Chondrocyte (in vitro differentiated cells): ENCODE measurements at places on chromosomes 12 and 14. TPM values are rescaled to one million over a fixed set of nuclear protein-coding genes. Genes with fewer than 3 reads are reported as not detected.

DNA sequence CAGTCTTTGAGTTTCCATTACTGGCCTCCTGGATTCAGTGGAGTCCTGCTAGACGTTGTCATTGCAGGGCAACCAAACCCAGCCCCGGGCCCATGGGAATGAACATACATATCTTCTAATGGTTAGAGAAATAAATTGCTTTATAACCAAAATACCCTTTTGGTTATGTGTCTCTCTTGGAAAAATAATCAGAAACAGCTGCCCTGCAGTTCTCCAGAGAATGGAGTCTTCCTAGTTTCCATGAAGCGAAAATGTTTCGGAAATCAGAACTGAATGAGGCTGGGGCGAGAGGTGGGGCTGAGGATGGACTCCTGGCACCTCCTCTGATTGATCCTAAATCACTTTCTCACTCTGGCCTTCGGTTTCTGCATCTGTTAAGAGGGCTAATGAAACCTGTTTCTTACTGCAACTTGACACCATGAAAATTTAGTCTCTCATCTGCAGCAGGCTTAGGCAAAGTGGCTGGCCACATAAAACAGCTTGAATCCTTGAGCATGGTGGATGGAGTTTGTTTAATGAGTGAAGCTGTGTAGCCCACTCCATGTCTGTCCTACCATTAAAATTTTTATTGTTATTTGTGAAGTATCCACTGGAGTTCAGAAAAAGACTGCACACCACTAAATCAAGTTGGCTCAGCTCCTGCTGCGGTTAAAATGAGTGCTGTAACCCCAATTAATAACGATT, 198.9 kb downstream of the CACNA1C start:
- peaks cover 53% of the 10 kb centered on the region for H3K4me1 ChIP-seq
- peaks cover 1% of the 10 kb centered on the region for H3K36me3 ChIP-seq
- no peak for DNase-seq

- no peak for DNase-seq
- peaks cover 3% of the 10 kb centered on the region for H3K27me3 ChIP-seq
- H3K27ac ChIP-seq = no peak overlapping the region
- no peaks in the 10 kb centered on the region for H3K4me1 ChIP-seq
- H3K36me3 ChIP-seq = no peaks in the 10 kb centered on the region
These were observed 45.2 kb downstream of the ABCD2 start for GRCh38 chr12:39574378-39574777.

DNA sequence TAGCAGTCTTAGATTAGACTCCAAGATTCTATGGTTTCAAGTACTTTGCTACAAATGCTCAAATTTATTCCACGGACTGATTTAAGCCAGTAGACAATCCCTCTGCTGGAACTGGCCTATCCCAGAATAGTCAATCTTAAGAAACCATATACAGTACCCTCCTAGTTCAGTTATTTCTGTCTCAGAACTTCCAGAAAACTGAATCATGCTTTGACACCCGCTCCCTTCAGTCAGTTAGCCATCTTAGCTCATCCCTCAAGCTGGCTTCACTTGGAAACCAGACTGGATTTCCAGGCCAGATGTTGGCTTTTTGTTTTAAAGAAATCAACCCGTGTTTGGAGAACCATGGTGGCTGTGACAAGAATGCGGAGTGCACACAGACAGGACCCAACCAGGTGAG, 125.5 kb downstream of the NT5DC3 start:
- H3K4me1 ChIP-seq = no peaks in the 10 kb centered on the region
- H3K27ac ChIP-seq = no peak overlapping the region
- H3K4me3 ChIP-seq = no peak overlapping the region
- H3K27me3 ChIP-seq = peaks cover 5% of the 10 kb centered on the region
- no peaks in the 10 kb centered on the region for H3K36me3 ChIP-seq

GRCh38 chr12:41942354-41942753, 202.3 kb downstream of the GXYLT1 start:
- H3K27ac ChIP-seq = no peak overlapping the region
- H3K27me3 ChIP-seq = peaks cover 2% of the 10 kb centered on the region
- peaks cover 3% of the 10 kb centered on the region for H3K36me3 ChIP-seq
- no peak overlapping the region for H3K4me3 ChIP-seq
- H3K4me1 ChIP-seq = peaks cover 13% of the 10 kb centered on the region

The GLS2 gene
- 0.25 to 0.54 TPM in 2 of 3 replicates, not detected in the other for total RNA-seq

The OR4K14 gene
- total RNA-seq = not detected in 3 replicates

The TAS2R30 gene
- total RNA-seq = 1.1 to 2.8 TPM (median 1.2 TPM) in 3 replicates

- no peak overlapping the region for H3K27ac ChIP-seq
- H3K4me3 ChIP-seq = no peak overlapping the region
- DNase-seq = no peak
- H3K4me1 ChIP-seq = no peaks in the 10 kb centered on the region
- H3K36me3 ChIP-seq = peaks cover 2% of the 10 kb centered on the region
- no peaks in the 10 kb centered on the region for H3K27me3 ChIP-seq
These were observed 75.8 kb upstream of the CCDC91 start for GRCh38 chr12:28114488-28114887.

The KRT82 gene
- total RNA-seq = not detected in 3 replicates

The SLC25A21 gene
- 0.22 to 1.1 TPM (median 0.36 TPM) in 3 replicates for total RNA-seq

The EIF2S3B gene
- total RNA-seq = 0.56 to 1.5 TPM (median 1.3 TPM) in 3 replicates

- H3K27me3 ChIP-seq = no peaks in the 10 kb centered on the region
- H3K27ac ChIP-seq = no peak overlapping the region
- H3K36me3 ChIP-seq = no peaks in the 10 kb centered on the region
These were observed 82.0 kb downstream of the SLC16A7 start for GRCh38 chr12:59677857-59678256.

The TEAD4 gene
- total RNA-seq = 24.1 to 26.0 TPM (median 24.9 TPM) in 3 replicates

GRCh38 chr14:75804570-75805275, 143.7 kb downstream of the TTLL5 start:
- no peak overlapping the region for H3K4me3 ChIP-seq
- no peak for DNase-seq
- no peaks in the 10 kb centered on the region for H3K27me3 ChIP-seq
- peaks cover 35% of the 10 kb centered on the region for H3K4me1 ChIP-seq

The MEG3 gene
- not detected in 3 replicates for total RNA-seq

DNA sequence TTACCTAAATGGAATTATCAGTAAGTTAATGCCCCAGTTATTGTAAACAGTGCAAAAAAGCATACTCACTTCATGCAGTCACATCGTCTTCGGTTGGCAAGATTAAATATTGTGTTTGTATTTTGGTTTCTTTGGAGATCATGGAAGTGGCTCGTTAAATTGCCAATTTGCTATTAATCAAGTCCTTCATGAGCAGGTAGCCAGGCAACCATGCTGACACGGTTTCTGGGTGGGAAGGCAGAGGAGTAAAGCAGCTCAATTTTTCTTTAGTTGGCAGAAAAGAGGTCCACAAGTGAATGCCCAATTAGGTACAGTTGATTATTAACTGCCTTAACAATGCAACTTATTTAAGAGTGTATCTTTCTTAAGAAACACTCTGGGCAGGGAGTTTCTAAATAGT, 43.9 kb downstream of the PPP4R3A start:
- DNase-seq = no peak
- no peak overlapping the region for H3K27ac ChIP-seq
- H3K4me1 ChIP-seq = peaks cover 4% of the 10 kb centered on the region
- no peak overlapping the region for H3K4me3 ChIP-seq
- H3K36me3 ChIP-seq = peaks cover 42% of the 10 kb centered on the region

- no peaks in the 10 kb centered on the region for H3K27me3 ChIP-seq
- DNase-seq = no peak
- H3K36me3 ChIP-seq = no peaks in the 10 kb centered on the region
- peaks cover 11% of the 10 kb centered on the region for H3K4me1 ChIP-seq
- no peak overlapping the region for H3K4me3 ChIP-seq
These were observed 79.1 kb downstream of the GRIP1 start for GRCh38 chr12:66599816-66600215.

DNA sequence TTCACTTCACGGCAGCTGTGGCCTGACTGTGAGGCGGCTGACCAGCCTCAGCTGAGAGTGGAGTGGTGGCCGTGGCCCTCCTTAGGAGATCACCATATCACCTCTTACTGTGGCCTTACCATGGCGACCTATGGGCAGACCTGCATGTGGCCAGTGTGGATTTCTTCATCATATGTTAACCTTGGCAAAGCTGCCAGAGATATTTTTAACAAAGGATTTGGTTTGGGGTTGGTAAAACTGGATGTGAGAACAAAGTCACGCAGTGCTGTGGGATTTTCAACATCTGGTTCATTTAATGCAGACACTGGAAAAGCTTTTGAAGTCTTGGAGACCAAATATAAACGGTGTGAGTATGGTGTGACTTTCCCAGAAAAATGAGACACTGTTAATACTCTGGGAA, 46.9 kb downstream of the KLRG1 start:
- DNase-seq = no peak
- H3K4me3 ChIP-seq = no peak overlapping the region
- peaks cover 12% of the 10 kb centered on the region for H3K27me3 ChIP-seq
- H3K36me3 ChIP-seq = no peaks in the 10 kb centered on the region

DNA sequence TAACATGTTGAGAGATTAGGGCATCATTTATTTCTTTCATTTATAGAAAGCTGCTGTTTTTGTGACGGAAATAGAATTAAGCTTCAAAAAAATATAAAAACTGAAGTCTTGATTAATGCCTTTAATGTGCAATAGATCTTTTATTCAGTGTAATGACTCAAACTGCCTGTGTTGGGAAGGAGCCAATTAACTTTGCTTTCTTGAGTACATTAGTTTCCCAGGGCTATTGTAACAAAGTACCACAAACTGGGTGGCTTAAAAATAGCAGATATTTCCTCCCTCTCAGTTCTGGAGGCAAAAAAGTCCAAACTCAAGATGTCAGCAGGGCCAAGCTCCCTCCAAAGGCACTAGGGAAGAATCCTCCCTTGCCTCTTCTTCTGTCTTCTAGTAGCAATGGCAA, 36.6 kb downstream of the EID3 start:
- peaks cover 36% of the 10 kb centered on the region for H3K4me1 ChIP-seq
- peak overlapping the region; percentile 80 for H3K27ac ChIP-seq
- H3K4me3 ChIP-seq = no peak overlapping the region
- H3K27me3 ChIP-seq = no peaks in the 10 kb centered on the region

The GRIP1 gene
- total RNA-seq = 5.0 to 10.1 TPM (median 7.8 TPM) in 3 replicates

DNA sequence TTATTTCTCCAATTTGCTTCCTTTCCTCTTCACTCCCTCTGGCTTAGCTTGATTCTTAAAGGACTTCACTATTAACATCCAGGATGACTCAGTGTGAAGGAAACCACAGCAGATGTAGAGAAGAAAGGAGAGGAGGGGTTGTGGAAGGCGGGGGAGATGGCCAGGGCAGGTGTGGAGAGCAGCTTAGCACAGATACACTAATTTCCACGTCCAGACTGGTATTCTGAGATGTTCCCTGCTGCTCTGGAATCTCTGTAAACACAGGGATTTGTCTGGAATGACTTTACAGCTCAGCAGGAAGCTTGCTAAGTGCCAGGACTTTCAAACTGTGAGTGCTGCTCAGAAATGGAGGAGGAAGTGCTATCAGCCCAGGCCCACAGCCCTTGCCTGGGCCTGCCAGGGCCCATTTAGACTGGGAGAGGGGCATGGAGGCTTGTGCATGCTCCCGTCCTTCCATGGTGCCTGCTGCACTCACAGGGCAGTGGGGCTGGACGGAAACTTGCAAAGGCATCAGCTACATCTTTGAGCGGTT, 202.5 kb upstream of the DDHD1 start:
- H3K36me3 ChIP-seq = no peaks in the 10 kb centered on the region
- peaks cover 40% of the 10 kb centered on the region for H3K4me1 ChIP-seq
- no peak overlapping the region for H3K4me3 ChIP-seq
- no peak for DNase-seq
- H3K27me3 ChIP-seq = no peaks in the 10 kb centered on the region

- H3K36me3 ChIP-seq = peaks cover 8% of the 10 kb centered on the region
- DNase-seq = no peak
- H3K27ac ChIP-seq = no peak overlapping the region
- no peak overlapping the region for H3K4me3 ChIP-seq
- peaks cover 8% of the 10 kb centered on the region for H3K4me1 ChIP-seq
These were observed 180.2 kb downstream of the EPS8 start for GRCh38 chr12:15608941-15609340.

DNA sequence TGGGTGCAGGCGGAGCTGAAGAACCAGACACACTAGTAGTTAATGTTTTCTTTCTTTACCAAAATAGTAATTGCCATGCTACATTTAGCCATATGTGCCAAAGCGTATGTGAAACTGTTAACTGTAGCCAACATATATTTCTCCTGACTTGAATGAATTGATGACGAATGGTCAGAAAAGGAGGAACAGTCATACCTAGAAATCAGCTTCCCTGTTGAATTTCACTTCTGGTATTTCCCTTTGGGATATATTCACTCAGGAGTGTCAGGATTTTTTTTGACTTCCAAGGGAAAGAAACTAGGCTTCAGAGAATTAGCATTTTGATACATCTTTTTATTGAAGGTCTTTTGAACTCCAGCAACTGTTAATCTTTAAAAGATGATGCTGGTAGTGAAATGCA, 87.0 kb downstream of the ERC1 start:
- DNase-seq = no peak
- no peak overlapping the region for H3K4me3 ChIP-seq
- no peak overlapping the region for H3K27ac ChIP-seq
- H3K36me3 ChIP-seq = peaks cover 2% of the 10 kb centered on the region
- H3K4me1 ChIP-seq = peaks cover 27% of the 10 kb centered on the region

- H3K4me3 ChIP-seq = no peak overlapping the region
- no peaks in the 10 kb centered on the region for H3K4me1 ChIP-seq
- H3K27ac ChIP-seq = no peak overlapping the region
- no peak for DNase-seq
- H3K27me3 ChIP-seq = peaks cover 2% of the 10 kb centered on the region
These were observed 19.4 kb downstream of the ADGRD1 start for GRCh38 chr12:130973109-130973508.

The RTL1 gene
- 0.02 TPM in 1 of 3 replicates, not detected in the others for total RNA-seq

DNA sequence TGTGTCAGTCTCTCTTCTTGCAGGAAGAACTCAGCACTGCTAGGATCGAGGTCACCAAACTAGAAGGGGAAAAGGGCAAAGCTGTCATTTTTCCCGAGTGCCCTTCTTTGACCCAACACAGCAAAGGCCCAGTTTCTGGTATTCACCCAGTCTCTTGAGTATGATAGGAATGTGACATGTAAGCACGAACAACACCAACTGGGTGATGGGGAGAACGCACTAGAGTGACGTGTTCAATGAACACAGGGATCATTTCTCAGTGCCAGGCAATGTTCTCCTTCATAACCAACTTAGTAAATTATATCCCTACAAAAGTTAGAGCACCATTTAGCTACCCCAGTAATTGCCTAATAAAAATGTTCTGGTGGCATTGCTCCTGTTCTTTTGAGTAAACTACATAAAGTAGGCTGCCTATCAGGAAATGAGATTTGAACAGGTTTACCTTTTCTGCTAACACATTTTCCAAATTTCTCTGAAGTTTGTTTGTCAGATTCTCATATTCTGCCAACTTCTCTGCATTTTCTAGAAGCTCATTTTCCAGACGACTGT, 64.5 kb downstream of the NIN start:
- peaks cover 45% of the 10 kb centered on the region for H3K4me1 ChIP-seq
- H3K36me3 ChIP-seq = peaks cover 32% of the 10 kb centered on the region
- H3K27ac ChIP-seq = peak overlapping the region; percentile 84
- no peaks in the 10 kb centered on the region for H3K27me3 ChIP-seq
- H3K4me3 ChIP-seq = no peak overlapping the region

- H3K4me1 ChIP-seq = peaks cover 6% of the 10 kb centered on the region
- DNase-seq = no peak
- no peak overlapping the region for H3K4me3 ChIP-seq
- H3K36me3 ChIP-seq = no peaks in the 10 kb centered on the region
- H3K27me3 ChIP-seq = peaks cover 12% of the 10 kb centered on the region
- H3K27ac ChIP-seq = no peak overlapping the region
These were observed 82.2 kb downstream of the PAPOLA start for GRCh38 chr14:96584199-96584906.

GRCh38 chr12:131001493-131001892, 47.8 kb downstream of the ADGRD1 start:
- DNase-seq = no peak
- no peaks in the 10 kb centered on the region for H3K4me1 ChIP-seq
- no peak overlapping the region for H3K27ac ChIP-seq
- H3K27me3 ChIP-seq = no peaks in the 10 kb centered on the region
- no peak overlapping the region for H3K4me3 ChIP-seq

- H3K36me3 ChIP-seq = peaks cover 7% of the 10 kb centered on the region
- DNase-seq = no peak
- no peak overlapping the region for H3K4me3 ChIP-seq
- no peaks in the 10 kb centered on the region for H3K27me3 ChIP-seq
These were observed 12.0 kb downstream of the TMTC1 start for GRCh38 chr12:29771786-29772185.
